Upper lobe of left lung (tissue), 6 donors: ENCODE measurements at places on chromosomes 2 and 18. TPM values are rescaled to one million over a fixed set of nuclear protein-coding genes. Genes with fewer than 3 reads are reported as not detected.

- DNase-seq: no peak
- no peak overlapping the region for H3K4me3 ChIP-seq
- H3K4me1 ChIP-seq: peaks cover 60% of the 10 kb centered on the region
- H3K27me3 ChIP-seq: no peaks in the 10 kb centered on the region
Measured at GRCh38 chr2:20211420-20211819, 13.5 kb downstream of the SDC1 start.

DNA sequence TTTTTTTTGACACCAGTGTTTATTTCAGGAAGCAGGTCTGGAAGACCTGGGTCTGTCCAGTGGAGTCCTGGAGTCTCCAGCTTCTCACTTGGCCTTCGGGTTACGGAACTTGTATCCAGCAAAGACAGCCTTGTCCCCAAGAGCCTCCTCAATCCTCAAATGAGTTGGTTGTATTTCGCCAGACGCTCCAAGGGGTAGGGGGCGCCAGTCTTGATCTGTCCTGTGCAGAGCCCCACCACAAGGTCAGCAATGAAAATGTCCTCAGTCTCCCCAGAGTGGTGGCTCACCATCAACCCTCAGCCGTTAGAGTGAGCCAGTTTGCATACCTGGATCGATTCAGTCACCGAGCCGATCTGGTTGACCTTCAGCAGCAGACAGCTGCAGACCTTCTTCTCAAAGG, 21.9 kb downstream of the ASXL2 start:
- H3K4me1 ChIP-seq: peaks cover 19% of the 10 kb centered on the region
- H3K27ac ChIP-seq: no peak overlapping the region
- H3K4me3 ChIP-seq: no peak overlapping the region
- H3K27me3 ChIP-seq: no peaks in the 10 kb centered on the region

DNA sequence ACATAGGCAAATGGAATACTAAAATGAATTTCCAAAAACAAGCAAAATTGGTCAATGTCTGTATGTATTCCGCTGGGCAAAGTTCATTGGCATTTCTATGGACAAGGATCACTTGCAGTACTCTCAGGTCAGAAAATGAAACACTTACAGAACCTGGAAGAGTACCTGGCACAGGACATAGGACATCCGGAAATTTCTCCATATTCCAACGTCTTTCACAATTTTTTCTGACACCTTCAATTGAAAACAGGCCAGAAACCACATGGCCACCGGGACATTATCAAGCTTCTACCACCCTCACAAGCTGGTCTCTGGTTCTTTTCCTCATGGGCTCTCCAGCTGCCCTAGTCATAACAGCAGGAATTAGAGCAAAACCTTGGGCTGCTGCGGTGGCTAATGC, 96.9 kb upstream of the MSH6 start:
- DNase-seq: no peak
- no peak overlapping the region for H3K4me3 ChIP-seq
- H3K27ac ChIP-seq: no peak overlapping the region

DNA sequence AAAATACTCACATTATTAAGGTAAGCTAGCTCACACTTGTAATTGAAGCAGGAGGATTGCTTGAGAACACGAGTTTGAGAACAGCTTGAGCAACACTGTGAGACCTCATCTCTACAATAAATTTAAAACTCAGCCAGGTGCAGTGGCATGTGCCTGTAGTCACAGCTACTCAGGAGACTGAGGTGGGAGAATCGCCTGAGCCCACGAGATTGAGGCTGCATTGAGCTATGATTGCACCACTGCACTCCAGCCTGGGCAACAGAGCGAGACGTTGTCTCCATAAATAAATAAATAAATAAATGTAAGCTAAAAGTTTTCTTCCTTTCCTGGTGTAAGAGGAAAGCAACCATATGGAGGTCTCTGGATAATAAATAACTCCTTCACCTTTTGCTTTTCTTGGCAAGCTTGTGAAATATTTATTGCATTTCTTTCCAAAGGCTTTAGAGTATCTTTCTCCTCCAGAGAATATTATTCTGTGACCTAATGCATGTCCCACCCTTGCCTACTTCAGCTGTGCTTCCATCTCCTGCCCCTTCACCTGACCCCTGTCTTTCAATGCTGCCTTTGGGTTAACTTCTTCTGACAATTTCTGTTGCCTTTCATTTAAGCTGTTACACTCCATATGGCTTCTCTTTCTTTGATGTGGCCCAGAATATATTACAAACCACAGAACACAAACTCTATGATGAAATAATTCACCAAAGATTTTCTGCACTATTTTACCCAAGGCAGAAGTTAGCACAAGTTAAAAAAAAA, 280.7 kb upstream of the RND3 start:
- no peaks in the 10 kb centered on the region for H3K27me3 ChIP-seq
- no peaks in the 10 kb centered on the region for H3K4me1 ChIP-seq
- no peak for DNase-seq

HJURP gene
- 1.1 TPM for total RNA-seq
